ENCODE measurements at places on chromosomes 5 and 9. TPM values are rescaled to one million over a fixed set of nuclear protein-coding genes. Genes with fewer than 3 reads are reported as not detected.

Gene DRD1
- total RNA-seq: not detected

DNA sequence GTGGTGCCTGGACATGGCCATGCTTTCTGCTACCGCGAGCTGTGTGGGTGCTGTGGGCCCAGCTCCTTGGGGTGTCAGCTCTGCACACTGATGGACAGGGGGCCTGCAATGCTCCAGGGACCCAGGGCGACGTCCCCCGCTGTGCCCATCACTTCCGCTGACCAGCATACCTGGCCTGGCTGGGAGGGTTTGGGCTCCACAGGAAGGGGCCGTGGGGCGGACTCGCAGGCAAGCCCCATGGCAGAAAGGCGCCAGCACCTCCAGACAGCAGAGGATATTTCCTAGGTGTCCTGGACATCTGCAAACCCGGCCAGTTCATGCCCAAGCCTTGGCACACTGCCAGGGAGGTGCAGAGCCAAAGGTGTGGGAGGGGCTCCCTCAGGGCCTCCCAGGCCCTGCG lies 295.8 kb upstream of the IRX4 start:
- H3K36me3 ChIP-seq: no peaks in the 10 kb centered on the region
- H3K27ac ChIP-seq: no peak overlapping the region
- peaks cover 3% of the 10 kb centered on the region for H3K4me1 ChIP-seq

- H3K4me3 ChIP-seq: no peak overlapping the region
- peaks cover 3% of the 10 kb centered on the region for H3K4me1 ChIP-seq
- peak; percentile 83 for DNase-seq
- no peaks in the 10 kb centered on the region for H3K27me3 ChIP-seq
- H3K36me3 ChIP-seq: no peaks in the 10 kb centered on the region
- H3K27ac ChIP-seq: no peak overlapping the region
Measured at GRCh38 chr9:16386007-16386826, 484.3 kb downstream of the BNC2 start.

GRCh38 chr5:135249658-135250057 lies 149.4 kb downstream of the MACROH2A1 start:
- no peaks in the 10 kb centered on the region for H3K36me3 ChIP-seq
- peak; percentile 70 for DNase-seq
- H3K4me3 ChIP-seq: no peak overlapping the region
- no peak overlapping the region for H3K27ac ChIP-seq
- H3K27me3 ChIP-seq: no peaks in the 10 kb centered on the region
- H3K4me1 ChIP-seq: peaks cover 15% of the 10 kb centered on the region

DNA sequence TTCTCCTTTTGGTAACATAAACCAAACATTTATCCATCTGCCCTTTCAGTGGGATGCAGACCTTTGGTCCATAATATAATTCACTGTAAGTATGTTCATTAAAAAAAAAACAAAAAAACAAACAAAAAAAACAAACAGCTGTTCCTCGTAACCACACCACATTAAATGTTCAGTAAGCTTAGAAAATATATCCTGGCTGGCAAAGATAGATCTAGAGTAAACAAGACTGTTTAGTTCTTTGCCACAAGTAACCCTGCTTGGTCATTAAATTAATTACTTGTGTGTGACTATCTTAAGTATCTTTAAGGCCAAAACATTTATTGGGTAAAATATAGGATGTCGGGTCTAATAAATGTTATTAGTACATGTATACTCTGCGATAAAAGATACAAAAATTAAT lies 1717.1 kb downstream of the EFNA5 start:
- H3K27me3 ChIP-seq: no peaks in the 10 kb centered on the region
- H3K4me3 ChIP-seq: no peak overlapping the region
- H3K36me3 ChIP-seq: no peaks in the 10 kb centered on the region
- H3K27ac ChIP-seq: no peak overlapping the region
- DNase-seq: no peak
- no peaks in the 10 kb centered on the region for H3K4me1 ChIP-seq

DNA sequence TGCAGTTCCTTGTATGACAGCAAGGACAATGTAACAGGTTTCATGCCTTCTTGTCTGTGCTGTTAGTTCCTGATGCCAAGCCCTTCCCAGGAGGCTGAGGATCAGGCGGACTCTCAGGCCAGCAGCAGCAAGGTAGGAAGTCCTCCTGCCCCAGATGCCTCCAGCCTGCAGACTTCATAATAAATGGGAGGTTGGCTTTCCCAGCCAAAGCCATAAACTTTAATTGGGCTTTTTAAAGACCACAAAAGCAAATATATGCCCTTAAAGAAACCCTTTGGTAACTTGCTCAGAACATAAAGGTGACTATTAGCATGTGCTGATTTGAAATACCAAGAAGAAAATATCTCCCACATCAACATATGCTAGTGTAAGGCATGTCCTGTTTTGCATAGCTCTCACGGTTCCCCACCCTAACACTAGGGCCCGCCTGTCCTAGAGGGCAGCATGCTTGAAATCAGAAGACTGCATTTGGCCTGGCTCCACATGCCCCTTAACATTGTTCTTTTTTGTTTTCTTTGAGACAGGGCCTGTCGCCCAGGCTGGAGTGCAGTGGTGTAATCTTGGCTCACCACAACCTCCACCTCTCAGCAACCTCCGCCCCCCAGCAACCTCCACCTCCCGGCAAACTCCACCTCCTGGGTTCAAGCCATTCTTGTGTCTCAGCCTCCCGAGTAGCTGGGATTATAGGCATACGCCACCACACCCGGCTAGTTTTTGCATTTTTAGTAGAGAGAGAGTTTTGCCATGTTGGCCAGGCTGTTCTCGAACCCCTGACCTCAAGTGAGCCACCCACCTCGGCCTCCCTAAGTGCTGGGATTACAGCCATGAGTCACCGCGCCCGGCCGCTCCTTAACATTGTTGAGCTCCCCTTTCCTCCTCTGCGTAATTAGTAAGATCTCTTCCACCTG lies 44.6 kb upstream of the FCN1 start:
- peaks cover 6% of the 10 kb centered on the region for H3K4me1 ChIP-seq
- peak overlapping the region; percentile 13 for H3K27ac ChIP-seq
- no peaks in the 10 kb centered on the region for H3K27me3 ChIP-seq
- no peaks in the 10 kb centered on the region for H3K36me3 ChIP-seq
- no peak for DNase-seq

- no peaks in the 10 kb centered on the region for H3K36me3 ChIP-seq
- H3K27me3 ChIP-seq: no peaks in the 10 kb centered on the region
Measured at GRCh38 chr5:39422728-39423285, 2.0 kb downstream of the DAB2 start.

GRCh38 chr9:38322937-38323336 lies 69.6 kb upstream of the ALDH1B1 start:
- no peaks in the 10 kb centered on the region for H3K27me3 ChIP-seq
- DNase-seq: no peak
- peaks cover 19% of the 10 kb centered on the region for H3K4me1 ChIP-seq

Gene SEMA6A
- 16.9 TPM for total RNA-seq

- H3K27ac ChIP-seq: no peak overlapping the region
- H3K4me1 ChIP-seq: peaks cover 7% of the 10 kb centered on the region
- DNase-seq: no peak
- no peaks in the 10 kb centered on the region for H3K36me3 ChIP-seq
- no peaks in the 10 kb centered on the region for H3K27me3 ChIP-seq
Measured at GRCh38 chr5:170626507-170627150, 122.8 kb downstream of the KCNIP1 start.

Gene FOXD4L6
- total RNA-seq: 0.33 TPM

DNA sequence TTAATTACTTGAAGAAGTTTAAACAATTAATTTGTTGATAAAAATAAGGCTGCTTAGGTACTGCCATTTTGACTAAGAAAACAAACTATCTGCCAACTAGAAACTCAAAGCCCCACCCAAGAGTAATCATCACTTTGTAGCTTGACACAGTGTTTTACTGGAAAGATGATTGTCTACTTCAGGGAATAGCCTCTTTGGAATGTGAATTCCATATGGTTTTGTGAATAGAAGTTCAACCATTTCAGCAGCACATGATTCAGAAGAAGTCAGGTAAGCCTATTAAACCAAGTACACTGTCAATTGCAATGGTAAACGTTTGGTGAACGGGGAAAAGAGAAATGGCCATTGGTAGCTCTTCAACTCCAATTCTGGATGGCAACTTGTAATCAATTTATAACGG lies 55.2 kb downstream of the PLK2 start:
- no peaks in the 10 kb centered on the region for H3K4me1 ChIP-seq
- H3K27ac ChIP-seq: no peak overlapping the region
- no peaks in the 10 kb centered on the region for H3K36me3 ChIP-seq
- H3K27me3 ChIP-seq: no peaks in the 10 kb centered on the region

- H3K4me1 ChIP-seq: no peaks in the 10 kb centered on the region
- no peak overlapping the region for H3K4me3 ChIP-seq
- no peaks in the 10 kb centered on the region for H3K27me3 ChIP-seq
- peaks cover 12% of the 10 kb centered on the region for H3K36me3 ChIP-seq
Measured at GRCh38 chr9:99851500-99851822, 29.8 kb downstream of the NR4A3 start.

Gene TRIM41
- total RNA-seq: 17.9 TPM

DNA sequence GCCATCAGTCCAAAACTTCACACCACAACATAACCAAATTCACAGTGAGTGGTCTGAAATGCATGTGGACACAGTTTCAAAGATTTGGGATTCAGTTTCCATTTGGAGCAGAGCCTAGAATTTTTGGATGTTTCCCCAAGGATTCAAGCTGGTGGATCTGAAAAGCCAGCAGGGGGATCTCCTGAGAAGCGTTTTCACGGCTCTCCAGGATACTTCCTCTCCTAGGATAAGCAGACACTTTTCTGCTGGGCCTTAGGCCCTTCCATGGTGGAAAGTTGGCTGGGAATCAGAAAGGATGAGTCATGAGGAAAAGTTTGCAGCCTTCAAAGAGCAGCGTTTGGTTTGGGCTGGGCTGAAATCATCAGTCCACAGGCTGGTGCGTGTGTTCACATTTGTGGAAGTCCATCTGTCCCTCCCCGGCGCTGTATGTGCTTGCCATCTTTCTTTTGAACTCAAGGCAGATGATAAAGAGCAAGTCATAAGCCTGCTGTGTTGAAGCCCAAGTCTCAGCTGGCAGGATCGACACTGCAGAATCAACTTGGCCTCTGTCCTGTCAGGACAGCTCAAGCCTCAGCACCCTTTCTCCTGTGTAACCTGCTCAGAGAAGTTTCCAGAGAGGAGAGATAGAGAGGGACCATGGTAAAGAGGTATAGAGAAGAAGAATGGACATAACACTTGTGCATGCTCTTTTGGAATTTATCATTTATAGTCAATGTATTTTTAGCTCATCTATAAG lies 152.6 kb upstream of the MSX2 start:
- DNase-seq: no peak
- H3K36me3 ChIP-seq: no peaks in the 10 kb centered on the region
- no peak overlapping the region for H3K27ac ChIP-seq

GRCh38 chr9:129331772-129332500 lies 153.9 kb upstream of the IER5L start:
- peaks cover 69% of the 10 kb centered on the region for H3K4me1 ChIP-seq
- H3K27me3 ChIP-seq: no peaks in the 10 kb centered on the region
- no peaks in the 10 kb centered on the region for H3K36me3 ChIP-seq

- no peak overlapping the region for H3K4me3 ChIP-seq
- no peak overlapping the region for H3K27ac ChIP-seq
Measured at GRCh38 chr5:96942911-96943310, 7.0 kb downstream of the LNPEP start.

- DNase-seq: no peak
- H3K27me3 ChIP-seq: no peaks in the 10 kb centered on the region
- no peaks in the 10 kb centered on the region for H3K4me1 ChIP-seq
Measured at GRCh38 chr5:40983781-40984180, 74.5 kb downstream of the C7 start.

GRCh38 chr5:43555895-43556606 lies 826 bp downstream of the PAIP1 start:
- peak overlapping the region; percentile 83 for H3K4me3 ChIP-seq
- peaks cover 59% of the 10 kb centered on the region for H3K4me1 ChIP-seq
- no peak for DNase-seq
- H3K27me3 ChIP-seq: no peaks in the 10 kb centered on the region
- peak overlapping the region; percentile 97 for H3K27ac ChIP-seq
- peaks cover 14% of the 10 kb centered on the region for H3K36me3 ChIP-seq

All from esophagus muscularis mucosa (tissue), 4 donors.